ENCODE measurements at places on chromosomes 1 and 21.

- DNase-seq: no peak
Measured at GRCh38 chr1:30900486-30900885, 8.1 kb downstream of the SDC3 start.

GRCh38 chr1:29736582-29737188, 500.4 kb downstream of the PTPRU start:
- peak; percentile 56 for DNase-seq

DNA sequence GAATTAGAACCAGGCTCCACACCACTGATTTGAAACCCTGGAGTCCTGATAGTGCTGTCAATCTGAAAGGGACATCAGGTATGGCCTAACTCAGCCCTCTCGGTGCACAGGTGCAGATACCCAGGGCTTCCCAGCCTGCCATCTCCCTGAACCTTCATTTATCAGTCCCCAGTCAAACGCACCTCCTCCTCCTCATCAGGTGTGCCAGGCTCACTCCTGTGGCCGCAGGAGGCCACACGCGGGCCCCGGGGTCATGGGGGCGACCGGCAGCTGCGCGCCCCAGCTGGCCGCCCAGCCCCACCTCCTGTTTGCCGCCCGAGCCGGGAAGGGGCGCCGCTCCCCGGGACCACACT, 572 bp downstream of the FUCA1 start:
- DNase-seq: no peak

DNA sequence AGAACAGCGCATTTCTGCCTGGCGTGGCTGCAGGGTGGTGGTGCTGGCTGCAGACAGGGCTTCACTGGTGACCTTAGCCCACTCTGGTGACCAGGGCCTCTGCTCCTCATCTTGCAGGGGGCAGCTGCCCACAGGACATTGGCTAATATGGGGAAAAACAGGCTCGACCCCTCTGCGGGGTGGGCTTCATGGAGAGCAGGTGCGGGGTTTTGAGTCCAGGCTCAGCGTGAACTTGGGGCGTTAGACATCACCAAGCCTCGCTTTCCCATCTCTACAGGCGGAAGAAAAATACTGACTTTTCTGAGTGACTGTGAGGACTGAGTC, 24.4 kb downstream of the LHX4 start:
- DNase-seq: no peak

- no peak for DNase-seq
Measured at GRCh38 chr1:185491604-185492003, 174.6 kb upstream of the IVNS1ABP start.

GRCh38 chr1:11100149-11100493, 452 bp upstream of the EXOSC10 start:
- DNase-seq: no peak

DNA sequence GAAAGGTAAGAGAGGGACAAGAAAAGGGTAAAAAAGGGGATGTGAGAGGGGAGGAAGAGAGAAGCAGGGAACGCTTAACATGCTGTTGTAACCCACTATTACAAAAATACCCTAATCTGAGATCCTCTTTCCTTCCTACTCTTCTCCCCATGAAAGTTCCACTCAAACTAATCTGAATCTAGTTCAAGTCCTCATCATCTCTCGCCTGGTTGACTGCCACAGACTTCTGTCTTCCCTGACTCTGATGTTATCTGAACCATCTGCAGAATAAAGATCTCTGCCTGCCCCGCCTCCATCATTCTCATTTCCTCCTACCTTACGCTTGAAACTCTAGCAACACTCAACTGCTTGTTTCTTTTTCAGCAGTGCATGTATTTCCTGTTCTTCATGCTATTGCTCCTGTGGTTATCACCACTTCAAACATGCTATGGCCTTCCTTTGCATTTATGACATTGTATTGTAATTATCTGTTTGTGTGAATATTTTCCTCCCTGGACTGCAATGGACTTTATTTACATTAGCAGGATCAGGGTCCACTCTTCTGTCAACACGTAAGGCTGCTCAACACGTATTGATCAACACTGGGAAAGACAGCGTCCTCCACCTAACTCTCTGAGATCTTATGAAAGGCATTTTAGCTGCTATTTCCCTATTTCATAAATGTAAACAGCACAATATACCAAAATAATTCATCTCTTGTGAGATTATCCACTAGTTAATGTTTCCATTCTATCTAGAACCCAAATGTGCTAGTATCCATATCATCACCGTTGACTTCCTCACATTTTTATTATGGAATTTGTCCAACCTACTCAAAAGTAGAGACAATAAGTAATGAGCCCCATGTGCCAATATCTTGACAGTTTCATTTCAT, 215.5 kb upstream of the USP25 start:
- no peak for DNase-seq

- DNase-seq: peak; percentile 37
Measured at GRCh38 chr1:241499910-241500309, 19.6 kb downstream of the FH start.

GRCh38 chr1:26570287-26570686, 40.7 kb downstream of the RPS6KA1 start:
- DNase-seq: no peak
